ENCODE measurements at places on chromosomes 4 and X.

- no peak for DNase-seq
These were observed 31.9 kb downstream of the BMP15 start for GRCh38 chrX:50942471-50942870.

- no peak for DNase-seq
These were observed 12.9 kb downstream of the GPRIN3 start for GRCh38 chr4:89294573-89295269.

DNA sequence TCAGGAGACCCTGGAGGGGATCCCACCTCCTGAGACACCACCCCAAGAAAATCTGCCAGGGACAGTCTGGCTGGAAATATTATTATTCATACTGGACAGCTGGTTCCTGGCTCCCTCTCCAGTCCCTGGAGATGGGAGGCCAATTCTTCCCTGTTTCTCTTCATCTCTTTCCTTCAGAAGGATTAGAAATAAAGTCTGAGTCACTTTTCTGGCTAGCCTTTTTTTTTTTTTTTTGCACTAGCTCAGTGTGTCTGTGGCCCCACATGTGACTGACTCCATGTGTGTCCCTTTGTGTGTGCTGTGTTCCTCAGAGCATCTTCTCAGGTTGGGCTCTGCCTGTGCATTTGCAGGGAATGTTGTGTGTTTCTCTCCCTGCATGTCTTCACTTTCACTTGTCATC, 1.8 kb upstream of the FRMPD3 start:
- no peak for DNase-seq

GRCh38 chr4:42628740-42629139, 28.2 kb downstream of the ATP8A1 start:
- no peak for DNase-seq

GRCh38 chr4:80265571-80266252, 752 bp upstream of the FGF5 start:
- no peak for DNase-seq

DNA sequence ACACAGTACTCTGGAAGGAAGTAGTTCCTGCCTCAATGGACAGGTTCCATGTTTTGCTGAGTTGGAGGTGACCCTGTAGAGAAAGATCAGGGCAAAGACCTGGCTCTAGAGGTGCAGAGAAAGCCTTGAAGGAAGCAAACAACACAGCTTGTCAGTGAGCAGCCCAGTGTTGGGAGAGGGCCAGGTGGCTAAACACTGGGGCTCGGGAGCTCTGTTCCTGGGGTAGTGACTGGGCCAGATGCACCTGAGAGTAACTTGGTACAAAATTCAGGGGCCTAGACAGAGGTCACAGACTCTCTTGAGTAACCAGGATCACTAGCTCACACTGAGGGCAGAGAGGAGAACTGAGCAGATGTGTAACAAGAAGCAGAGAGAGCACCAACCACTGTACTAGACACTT, 138.4 kb upstream of the NALF2 start:
- DNase-seq, result no peak

- no peak for DNase-seq
These were observed 111.2 kb upstream of the PLS3 start for GRCh38 chrX:115449742-115450141.

DNA sequence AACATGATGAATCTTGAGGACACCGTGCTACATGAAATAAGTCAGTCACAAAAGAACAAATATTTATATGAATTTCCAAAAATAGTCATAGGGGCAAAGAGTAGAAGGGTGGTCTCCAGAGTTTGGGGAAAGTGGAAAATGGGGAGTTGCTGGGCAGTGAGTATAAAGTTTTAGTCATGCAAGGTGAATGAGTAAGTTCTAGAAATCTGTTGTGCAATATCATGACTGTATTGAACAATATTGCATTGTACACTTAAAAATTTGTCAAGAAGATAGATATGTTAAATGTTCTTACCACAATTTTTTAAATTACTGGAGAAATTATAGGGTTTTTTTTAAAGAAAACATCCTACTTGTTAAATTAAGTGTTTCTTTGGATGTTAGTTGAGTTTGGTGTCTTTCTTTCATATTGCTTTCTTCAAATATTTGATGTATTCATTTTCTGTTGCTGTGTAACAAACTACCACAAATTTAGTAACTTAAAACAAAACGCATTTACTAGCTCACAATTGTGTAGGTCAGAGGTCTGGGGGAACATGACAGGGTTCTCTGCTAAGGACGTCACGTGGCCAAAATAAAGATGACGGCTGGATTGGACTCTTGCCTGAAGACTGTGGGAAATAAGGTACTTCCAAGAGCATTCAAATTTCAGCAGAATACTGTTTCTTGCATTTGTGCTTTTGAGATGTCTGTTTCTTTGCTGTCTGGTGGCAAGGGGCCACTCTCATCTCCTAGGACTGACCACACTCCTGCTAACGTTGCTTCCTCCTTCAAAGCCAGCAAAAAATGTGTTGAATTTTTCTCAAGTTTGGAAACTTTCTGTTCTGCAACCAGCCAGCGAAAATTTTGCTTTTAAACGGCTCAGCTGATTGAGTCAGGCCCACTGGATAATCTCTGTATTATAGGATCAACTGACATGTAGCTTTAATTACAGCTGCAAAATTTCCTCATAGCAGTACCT, 76.7 kb downstream of the CPEB2 start:
- no peak for DNase-seq

DNA sequence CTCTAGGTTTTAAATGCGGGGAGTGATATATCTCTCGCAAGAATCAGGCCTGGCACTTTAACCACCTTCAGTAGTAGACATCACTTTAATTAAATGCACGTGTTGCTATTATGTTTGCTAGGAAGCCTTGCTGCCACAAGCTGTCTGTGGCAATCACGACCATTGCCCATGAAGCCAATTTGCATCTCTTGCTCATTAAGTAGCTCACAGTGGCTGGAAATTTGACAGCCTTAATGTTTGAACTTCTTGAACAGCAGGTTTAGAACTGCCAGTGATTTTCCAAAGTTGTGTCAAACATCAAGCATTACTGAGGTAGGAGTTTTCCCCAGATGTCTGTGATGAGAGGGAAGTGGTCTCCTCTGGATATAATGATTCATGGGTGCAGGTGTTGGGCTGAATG, 642.3 kb upstream of the CPEB2 start:
- no peak for DNase-seq

DNA sequence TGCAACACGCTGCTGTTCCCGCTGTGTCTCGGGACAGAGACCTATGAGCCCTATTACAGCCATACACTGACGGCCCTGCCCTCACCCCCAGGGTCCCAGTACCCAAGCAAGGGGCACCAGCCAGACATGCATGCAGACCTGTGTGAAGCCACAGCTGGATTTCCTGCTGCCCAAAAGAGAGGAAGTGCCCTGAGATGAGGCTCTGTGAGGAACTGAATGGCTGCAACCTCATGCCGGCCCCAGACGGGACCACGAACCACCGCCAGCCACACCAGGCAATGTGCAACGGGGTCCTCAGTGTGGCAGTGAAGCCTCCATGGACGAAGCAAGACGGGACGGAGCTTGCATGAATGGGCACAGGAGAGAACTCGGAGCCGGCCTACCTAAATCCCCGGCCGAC, 21.1 kb downstream of the CTBP1 start:
- DNase-seq, result no peak

GRCh38 chr4:121824171-121824527, 466 bp upstream of the CCNA2 start:
- DNase-seq, result no peak

DNA sequence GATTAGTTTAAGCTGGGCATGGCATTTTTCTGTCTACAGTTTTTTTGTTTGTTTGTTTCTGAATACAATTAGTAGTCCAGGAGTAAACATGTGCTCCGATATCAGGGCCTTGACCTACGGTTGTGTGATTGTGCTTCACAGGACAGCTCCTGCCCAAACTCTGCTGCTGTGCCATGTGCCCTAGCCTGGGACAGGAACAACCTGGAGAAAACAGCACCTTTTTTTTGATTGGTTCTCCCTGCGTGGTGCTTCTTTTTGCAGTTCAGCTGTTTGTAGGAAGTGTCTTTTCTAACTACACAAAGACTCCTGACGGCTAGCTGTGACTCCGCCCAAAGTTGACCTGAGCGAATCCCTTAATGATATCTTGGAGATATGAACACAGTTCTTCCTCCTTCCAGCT, 158.8 kb downstream of the ATP10D start:
- DNase-seq, result no peak

DNA sequence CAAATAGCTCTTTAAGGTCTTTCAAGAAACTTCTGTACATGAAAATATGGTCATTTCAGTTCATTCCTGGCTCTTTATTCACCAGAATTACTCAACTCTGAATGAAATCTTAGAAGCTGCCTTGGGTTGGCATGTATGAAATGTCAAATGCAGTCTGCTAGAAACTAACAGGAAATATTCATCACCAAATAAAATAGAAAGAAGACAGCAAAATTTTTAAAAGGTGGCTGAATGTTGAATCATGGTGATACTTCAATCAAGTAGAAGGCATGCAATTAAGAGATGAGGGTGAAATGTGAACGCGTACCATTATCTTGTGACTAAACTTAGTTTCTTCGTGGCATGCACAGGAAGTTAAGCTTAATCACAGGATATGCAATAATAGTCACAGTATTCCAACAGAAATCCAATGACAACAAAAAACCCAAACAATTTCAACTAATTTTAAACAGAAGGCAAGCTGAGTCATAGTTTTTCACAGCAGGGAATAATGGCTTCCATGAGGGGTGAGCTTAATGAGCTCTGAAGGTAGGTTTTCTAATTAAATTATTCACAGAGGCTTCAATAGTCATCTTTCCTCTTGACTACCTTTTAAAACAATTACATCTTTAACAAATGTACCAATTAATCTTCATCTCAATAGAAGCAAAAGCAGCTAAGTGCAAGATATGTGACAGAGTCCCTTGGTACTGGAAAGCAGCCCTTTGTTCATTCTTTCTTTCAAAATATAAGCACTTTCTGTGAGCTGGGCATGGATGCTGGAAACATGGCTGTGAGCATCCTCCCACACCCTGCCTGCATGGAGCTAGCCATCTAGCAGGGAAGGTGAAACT, 44.5 kb downstream of the SCFD2 start:
- no peak for DNase-seq

DNA sequence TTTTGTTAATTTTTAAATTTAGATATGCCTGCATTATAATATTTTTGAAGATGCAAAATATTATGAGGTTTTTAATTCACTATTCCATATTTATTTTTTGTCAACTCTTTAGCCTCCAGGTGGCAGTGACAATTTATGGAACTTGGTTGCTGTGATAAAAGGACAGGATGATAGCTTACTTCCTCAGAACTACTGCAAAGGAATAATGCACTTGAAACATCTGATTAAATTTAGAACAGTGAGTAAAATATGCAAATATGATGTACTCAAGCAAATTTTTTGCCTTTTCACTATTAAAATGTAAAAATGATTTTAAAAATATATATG, 45.1 kb downstream of the SPATA4 start:
- no peak for DNase-seq

DNA sequence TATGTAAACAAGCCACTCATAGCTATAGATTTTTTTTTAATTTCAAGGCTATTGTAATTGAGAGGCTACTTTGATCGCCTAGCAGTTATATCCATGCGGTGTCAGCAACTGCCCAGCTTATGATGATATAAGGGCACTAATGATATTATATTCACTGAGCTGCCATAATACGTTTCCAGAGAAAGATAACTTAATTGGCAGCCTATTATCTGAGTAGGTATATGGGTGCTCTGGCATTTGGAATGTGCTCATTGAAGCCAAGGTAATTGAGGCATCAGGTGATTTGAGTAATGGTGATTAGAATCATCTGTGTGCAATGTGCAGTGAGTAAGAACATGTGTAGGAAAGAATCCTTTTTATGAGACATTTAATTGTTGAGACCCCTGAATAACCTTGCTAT, 490.0 kb downstream of the CENPC start:
- DNase-seq, result no peak

GRCh38 chr4:67288964-67289363, 256.3 kb downstream of the CENPC start:
- no peak for DNase-seq

- DNase-seq, result no peak
These were observed 4.8 kb downstream of the MYL5 start for GRCh38 chr4:679104-679481.

DNA sequence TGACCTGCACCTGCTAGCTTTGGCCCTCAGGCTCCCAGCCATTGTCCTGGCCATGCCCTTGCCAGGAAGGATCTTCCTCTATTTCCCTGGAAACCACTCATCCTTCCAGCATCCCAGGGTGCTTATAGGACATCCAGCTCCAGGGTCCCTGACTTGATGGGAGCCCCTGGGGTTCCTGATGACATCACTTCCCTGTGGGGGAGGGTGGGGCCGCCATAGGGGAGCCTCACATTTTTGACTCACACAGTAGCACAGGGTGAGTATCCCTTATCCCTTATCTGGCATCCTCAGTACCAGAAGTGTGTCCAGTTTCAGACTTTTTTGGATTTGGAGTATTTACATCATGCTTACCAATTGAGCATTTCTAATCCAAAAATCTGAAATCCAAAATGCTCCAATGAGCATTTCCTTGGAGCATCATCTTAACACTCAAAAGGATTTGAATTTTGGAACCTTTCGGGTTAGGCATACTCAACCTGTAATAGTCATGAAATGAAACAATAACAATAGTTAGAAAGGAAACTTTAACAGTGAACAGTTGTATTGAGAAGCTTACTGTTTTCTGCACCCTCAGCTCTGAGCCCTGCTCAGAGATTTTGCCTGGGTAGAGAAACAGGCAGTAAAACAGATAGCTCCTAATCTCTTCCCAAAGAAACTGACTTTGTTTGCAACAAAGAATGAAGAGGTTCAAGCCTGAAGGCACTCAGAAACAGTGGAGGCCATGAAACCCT, 22.1 kb downstream of the TNIP2 start:
- DNase-seq, result no peak

- DNase-seq, result no peak
These were observed 20.1 kb downstream of the SLC7A11 start for GRCh38 chr4:138222046-138222445.

DNA sequence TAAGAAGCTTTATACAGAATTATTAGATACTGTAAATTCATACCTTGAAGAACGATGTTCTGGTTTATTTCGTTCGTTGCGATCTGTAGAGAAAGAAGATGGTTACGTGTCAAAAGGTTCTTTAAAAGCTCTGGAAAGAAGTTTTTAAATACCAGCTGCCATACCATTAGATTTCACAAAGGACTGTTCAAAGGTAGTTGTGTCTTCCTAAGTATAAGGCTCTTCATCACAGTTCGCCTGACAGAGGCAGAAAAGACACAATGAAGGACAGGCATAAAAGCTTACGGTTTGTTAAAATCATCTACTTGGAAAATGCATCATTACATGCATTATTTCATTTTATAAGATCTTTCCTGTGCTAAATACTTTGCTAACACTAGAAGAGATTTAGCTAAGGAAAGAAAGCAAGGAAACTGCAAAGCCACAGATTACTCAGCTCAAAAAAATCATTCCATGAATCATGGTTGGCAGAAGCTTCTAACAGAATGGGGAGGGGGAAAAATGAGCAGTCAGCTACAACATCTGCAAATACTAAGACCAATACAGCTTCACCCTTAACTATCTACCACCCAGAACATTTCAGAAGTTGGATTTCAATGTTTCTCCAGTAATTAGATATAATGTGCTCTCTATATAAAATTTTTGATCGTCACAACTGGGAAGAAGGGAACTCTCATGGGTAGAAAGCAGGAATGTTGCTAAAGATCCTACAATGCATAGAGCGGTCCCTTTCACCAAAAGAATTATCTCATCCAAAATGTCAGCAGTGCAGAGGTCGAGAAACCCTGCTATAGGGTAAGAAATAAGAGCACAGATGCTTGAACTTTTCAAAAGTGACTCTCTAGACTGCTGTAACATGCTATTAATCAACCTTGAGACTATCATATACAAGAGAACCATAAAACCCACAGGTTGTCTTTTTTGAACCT, 50.7 kb upstream of the PRSS48 start:
- DNase-seq, result no peak

- no peak for DNase-seq
These were observed 121.3 kb downstream of the GPR143 start for GRCh38 chrX:9644335-9644734.

GRCh38 chr4:2141022-2141761, 82.1 kb downstream of the NAT8L start:
- DNase-seq, result no peak
